ENCODE measurements at places on chromosomes 5 and 9.

DNA sequence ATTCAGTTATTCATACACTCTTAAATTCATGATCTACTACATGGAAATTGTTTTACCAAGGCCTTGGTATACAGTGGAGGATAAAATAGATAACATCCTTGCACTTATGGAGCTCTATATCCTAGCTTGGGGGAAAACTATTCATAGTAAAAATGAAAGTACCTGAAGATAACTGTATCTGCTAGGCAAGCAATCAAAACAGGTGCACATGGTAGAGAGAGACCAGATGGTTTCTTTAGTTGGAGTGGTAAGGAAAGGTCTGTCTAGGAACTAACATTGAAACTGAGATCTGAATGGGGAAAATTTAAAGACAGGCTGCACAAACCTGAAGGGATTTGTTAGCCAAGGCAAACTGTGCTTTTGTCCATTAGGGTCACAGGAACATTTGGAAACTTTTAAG is 11.1 kb upstream of the SLCO4C1 start:
- no peak for DNase-seq

DNA sequence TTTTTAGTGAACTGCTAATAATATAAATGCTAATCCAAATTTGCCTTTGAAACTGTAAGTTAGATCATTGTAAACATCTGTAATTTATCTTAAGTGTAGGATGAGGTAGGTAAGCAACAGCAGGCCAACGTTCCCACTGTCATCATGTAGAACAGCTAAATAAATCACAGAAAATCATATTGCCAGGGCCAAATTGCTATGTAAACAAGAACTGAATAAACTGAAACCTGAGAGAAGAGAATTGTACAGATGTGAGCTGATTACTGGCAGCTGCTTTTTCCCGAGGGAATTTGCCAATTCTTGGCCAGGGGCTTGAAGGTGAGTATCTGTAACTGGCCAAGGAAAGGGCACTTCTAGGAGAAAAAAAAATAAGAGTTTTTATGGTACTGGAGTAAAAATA is 97.6 kb downstream of the CDH10 start:
- DNase-seq = no peak

GRCh38 chr9:78301466-78301865 is 4.5 kb downstream of the PSAT1 start:
- no peak for DNase-seq

GRCh38 chr5:149212198-149212951 is 59.3 kb upstream of the AFAP1L1 start:
- DNase-seq = no peak

DNA sequence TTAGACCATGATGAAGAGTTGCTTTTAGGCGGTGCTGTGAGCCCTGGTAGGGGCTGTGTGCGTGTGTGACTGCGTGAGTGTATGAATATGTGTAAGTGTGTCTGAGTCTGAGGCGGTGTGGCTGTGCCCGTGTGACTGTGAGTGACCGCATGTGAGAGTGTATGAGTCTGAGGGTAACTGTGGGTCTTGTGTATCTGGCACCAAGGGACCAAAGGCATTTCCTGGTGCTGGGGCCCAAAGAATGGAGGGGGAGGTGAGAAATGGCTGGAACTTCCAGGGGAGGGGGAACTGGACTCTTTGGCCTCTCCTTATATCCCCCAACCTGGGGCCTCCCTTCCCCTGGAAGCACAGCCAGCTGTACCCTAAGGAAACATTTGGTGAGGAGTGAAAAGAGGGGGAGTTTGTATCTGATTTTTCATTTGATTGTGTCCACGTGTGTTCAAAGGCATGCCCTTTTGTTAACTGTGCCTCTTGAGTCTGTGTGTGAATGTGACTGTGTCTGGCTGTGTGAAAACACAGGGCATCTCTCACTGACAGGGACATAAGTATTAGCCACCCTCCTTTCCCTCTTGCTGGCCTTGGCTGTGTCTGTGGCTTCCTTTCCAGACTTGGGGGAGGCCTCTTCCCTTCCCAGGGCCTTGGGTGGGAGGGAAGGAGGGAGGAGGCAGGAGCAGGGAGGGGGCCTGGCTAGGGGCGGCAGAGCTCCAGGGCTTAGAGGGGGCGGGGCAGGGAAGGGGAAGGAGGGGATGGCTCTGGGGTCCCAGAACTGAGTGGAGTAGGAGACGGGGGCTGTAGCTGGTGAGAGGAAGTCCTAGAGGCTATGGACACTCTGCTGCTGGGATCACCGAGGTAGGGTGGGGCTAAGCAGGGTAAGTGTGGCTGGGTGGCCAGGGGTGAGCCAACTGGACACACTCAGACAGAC is 1.4 kb downstream of the IL11RA start:
- no peak for DNase-seq

- no peak for DNase-seq
These were observed 93.7 kb downstream of the AK8 start for GRCh38 chr9:132784286-132784830.

All from stimulated activated CD4-positive, alpha-beta T cell treated with anti-CD3 and anti-CD28 coated beads, Interleukin-1b, Interleukin-23, amount 100 ng/mL, for 1 hour (primary cell).